ENCODE measurements at places on chromosomes 12 and 14. TPM values are rescaled to one million over a fixed set of nuclear protein-coding genes. Genes with fewer than 3 reads are reported as not detected.

DNA sequence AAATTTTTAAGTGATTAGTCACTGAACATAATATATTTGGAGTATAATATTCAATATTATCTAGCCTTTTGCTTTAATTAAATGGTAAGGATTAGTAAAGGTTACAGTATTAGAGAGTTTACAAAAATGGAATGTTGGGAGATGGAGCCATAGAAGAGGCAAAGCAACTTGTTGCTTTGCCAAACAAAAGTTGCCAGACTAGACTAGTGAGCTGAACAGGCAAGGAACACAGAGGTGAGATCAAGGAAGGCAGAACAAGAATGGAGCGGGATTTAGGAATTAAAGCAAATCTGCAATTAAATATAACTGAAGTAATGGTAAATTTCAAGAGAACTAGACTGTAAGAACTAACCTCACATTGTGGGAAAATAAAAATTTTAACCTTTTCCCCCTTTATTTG, 5.1 kb downstream of the ARF6 start:
- DNase-seq, result no peak

GRCh38 chr12:121456551-121456950, 56.6 kb downstream of the RNF34 start:
- peak; percentile 25 for DNase-seq

- no peak for DNase-seq
These were observed 22.2 kb downstream of the SLC41A2 start for GRCh38 chr12:104935886-104936285.

- no peak for DNase-seq
These were observed at the start of gene OR6C2 for GRCh38 chr12:55443776-55444175. Gene OR6C2 (plus strand): TSS chr12:55444076. CDS start chr12:55452214, 8,138 bp downstream.

GRCh38 chr12:80472236-80472635, 28.2 kb downstream of the PTPRQ start:
- no peak for DNase-seq

GRCh38 chr14:65228436-65228835, 126.1 kb upstream of the MAX start:
- no peak for DNase-seq

CLEC4C gene
- total RNA-seq, result not detected
